HS-5 (cell line): ENCODE measurements at places on chromosomes 16 and 17.

DNA sequence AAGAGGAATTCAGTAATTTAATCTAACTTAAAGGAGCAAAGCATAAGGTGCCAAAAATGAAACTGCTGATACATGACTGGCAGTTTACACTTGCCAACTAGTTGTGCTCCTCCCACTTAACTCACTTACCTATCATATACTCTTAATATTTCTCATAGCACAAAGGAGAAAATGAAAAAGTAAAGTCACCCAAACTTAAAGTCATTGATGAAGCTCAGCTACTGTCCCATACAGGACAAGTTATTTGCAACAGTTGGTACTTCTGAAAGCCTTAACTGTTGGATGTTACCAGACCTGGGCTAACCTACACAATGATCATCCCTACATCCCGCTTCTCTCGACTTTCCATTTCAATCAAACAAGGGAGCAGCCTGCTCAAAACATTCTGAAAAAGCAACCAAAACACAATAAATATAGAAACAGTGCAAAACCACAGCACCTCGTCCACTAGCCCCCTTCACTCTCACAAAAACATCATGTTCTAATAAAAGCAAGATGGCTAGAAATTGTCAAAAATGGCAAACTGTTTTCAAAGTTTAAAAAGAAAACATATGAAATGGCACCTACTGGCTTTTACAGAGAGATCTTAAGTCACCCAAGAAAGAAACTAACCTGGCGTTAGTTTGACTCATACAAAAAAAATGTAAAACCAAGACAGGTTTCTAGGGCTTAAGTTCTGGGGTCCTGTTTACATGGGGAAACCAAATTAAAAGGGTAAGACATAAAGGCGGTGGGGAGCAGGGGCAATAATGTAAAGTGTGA, 868 bp downstream of the MED13 start:
- no peak for DNase-seq

DNA sequence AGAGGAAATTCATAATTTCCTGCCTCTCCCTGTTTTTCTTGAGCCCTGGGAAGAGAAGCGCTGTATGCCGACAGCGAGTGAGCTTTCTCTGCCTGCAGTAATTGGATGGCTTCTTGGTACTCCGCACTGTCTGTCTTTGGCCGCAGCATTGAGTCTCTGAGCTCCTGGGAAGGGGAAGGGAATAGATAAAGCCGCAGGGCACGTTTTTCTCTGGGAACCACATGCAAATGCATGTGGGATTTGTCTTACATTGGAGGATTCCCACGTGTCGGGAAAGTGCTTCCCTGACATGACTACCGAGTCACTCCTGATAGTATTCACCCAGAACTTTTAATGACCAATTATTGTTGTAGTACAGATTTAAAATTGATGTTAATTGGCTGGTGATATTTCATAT, 385.9 kb downstream of the CPPED1 start:
- no peak for DNase-seq

DNA sequence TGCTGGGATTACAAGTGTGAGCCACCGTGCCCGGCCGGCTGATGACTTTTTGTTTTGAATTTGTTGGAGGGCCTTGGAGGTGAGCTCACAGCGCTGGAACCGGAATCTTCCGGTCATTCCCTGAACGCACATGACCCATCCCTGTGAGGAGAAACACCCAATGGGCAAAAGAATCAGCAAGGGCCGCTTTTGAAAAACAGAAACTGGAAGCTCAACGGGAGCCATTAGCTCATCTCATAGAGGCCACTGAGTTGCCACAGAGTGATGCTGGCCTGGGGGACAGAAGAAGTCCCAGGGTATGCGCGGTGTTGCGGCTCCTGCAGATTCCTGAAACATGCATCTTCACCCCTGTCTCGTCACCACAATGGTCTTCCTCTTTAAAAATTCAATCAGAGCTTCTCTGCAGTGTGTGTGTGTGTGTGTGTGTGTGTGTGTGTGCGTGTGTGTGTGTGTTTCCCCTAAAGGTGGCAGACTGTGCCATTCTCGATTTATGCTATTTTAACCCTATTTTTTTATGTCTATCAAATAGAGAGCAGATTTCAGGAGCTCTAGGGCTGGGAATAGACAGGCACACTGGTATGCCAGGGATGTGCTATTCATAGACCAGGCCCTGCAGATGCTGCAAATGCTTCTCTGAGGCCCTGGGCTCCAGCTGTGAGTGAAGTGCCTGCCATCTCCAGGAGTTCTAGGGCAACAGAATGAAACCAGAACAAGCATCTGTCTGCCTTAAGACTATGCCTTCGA, 68.3 kb downstream of the MARCHF10 start:
- DNase-seq = no peak

GRCh38 chr17:73968680-73969079, 234.8 kb upstream of the RPL38 start:
- no peak for DNase-seq
